ENCODE measurements at places on chromosomes 2 and 18. TPM values are rescaled to one million over a fixed set of nuclear protein-coding genes. Genes with fewer than 3 reads are reported as not detected.
A peak's percentile ranks its signal among the peaks of the same experiment; 100 is the strongest.

DNA sequence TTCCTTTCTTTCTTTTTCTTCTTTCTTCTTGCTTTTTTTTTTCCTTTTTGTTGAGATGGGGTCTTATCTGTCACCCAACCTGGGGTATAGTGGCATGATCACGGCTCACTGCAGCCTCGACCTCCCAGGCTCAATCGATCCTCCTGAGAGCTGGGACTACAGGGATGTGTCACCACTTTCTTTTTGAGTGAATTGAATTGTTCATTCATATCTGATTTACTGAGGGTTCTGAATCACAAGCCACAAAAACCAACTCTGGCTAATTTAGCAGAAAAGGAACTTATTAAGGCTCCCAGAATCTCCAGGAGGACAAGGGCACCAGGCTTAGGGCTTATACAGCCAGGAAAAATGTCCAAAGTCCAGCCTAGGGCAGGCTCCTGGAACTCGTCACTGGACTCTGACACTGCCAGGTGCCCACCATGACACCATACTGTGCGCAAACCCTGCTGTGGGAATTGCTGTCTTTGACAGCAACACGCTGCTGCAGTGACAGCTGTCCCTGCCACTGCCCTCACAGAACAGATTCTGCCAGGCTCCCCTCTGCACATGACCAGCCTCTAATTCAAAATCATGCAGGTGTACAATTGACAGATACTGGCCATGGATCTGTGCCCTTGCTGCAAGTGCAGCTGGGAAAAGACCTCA lies 42.9 kb upstream of the EML6 start:
- no peak for DNase-seq

DNA sequence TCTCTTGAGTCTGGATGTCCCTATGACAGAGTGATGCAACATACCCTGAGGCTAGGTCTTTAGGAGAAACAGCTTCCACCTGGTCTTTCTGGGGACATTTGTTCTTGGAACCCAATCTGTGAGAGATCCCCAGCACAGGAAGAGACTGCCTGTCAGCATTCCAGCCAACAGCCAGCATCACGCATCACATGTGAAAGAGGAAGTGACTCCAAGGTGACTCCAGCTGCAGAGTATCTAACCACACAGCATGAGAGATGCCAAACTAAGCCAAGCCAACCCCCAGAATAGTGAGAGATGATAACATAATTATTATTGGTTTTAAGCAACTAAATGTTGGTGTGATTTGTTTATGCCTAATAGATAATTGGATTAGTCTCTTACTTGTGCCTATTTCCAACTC lies 35.7 kb downstream of the C18orf63 start:
- peak; percentile 9 for DNase-seq

DNA sequence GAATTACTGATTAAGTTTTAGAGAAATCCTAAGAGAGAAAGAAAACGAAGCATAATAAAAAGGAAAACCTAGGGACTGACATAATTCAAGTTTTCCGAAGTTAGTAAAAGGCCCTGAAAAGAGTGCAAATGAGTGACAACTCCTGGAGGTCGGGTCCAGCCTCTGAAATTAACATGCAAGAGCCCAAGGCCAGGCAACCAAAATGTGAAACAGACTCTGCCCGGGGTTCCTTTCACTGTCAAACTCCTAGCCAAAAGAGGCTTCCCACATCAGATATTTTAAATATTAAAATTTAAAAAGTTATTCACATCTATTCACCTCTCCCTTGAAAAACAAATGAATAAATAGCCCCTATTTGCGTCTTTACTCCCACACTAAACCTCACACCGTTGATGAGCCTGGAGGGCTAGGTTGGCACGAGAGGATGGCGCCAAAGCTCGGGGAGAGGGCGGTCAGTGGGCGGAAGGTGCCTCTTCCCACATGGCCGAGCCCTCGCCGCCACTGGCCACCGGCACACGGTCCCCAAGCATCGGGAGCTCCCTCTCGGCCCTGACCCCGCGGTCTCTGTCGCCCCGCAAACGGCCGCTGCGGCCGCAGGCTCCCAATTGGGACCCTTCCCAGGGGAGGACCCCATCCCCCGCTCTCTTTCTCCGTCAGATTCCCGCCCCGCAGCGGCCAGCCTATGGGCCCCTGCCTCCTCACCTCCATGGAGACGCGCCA lies 630 bp downstream of the PPM1G start:
- DNase-seq: no peak

DNA sequence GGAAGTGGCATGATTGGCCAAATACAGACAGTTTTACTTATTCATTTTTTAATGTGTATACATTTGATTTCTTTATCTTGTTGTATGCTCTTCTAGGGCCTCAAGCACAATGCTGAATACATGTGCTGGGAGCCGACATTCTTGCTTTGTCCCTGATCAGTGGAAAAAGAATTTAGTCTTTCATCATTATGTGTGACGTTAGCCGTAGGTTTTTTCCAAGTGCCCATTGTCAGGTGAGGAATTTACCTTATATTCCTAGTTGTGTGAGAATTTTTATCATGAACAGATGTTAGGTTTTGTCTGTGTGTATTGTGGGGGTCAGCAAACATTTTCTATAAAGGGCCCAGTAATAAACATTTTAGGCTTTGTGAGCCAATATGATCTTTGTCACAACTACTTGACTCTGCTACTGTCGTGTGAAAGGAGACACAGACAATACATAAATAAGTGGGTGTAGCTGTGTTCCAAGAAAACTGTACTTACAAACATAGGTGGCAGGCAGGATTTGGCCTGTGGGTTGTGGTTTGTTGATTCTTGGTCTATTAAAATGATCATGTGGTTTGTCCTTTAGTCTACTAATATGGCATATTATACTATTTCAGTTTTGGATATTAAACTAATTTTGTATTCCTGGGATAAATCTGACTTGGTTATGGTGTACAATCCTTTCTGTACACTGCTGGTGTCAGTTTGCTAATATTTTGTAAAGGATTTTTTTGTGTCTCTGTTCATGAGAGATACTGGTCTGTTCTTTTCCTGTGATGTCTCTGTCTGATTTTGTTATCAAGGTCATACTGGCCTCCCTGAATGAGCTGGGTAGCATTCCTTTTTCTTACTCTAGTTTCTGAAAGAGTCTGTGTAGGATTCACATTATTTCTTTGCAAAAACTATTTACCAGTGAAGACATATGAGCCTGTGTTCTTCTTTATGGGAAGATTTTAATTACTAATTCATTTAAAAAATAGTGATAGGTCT lies 132.2 kb upstream of the SMAD7 start:
- no peak for DNase-seq

Gene ANXA4
- polyA plus RNA-seq: 61.7 TPM

DNA sequence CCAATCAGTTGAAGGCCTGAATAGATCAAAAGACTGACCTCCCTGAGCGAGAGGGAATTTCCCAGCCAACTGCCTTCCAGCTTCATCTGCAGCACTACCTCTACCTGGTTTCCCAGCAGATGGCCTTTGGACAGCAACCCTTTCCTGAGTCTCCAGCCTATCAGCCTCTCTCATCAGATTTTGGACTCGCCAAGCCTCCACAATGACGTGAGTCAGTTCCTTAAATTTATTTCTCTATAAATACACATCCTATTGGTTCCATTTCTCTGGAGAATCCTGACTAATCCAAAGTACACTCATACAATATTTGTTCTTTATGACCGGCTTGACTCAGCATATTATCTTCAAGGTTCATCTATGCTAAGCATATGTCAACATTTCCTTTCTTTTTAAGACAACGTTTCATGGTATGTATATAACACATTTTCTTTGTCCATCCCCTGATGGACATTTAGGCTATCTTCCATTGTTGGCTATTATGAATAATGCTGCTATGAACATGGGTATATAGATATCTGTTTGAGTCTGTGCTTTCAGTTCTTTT lies 294.6 kb downstream of the LRATD1 start:
- DNase-seq: no peak

DNA sequence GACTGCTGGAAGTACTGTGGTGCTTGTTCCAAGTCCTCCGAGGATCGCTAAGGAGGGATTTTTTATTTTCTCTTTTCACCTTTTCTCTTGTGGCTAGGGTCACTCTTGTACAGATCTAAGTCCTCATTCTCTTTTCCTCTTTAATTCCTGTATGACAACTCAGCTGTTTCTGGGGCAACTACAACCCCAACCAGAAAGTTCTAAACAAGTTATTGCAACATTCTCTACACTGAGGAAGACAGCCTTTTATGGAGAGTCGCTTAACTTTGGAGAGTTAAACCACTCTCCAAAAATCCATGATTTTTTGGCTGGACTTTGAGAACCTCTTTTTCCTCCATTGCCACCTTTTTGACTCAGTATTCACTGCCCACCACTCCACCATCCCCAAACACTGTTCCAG lies 74.0 kb upstream of the SESTD1 start:
- DNase-seq: no peak

Gene SNTG2
- 2.1 TPM for polyA plus RNA-seq

Measured in B cell (primary cell).